CD4-positive, alpha-beta memory T cell (primary cell): ENCODE measurements at places on chromosomes 7 and 10. TPM values are rescaled to one million over a fixed set of nuclear protein-coding genes. Genes with fewer than 3 reads are reported as not detected.

Gene GPC2
- 12.5 TPM for total RNA-seq

Gene FAM24B
- 12.8 TPM for total RNA-seq

Gene LBX1
- total RNA-seq: not detected

- H3K27me3 ChIP-seq: no peaks in the 10 kb centered on the region
- no peak overlapping the region for H3K27ac ChIP-seq
- no peaks in the 10 kb centered on the region for H3K36me3 ChIP-seq
- no peaks in the 10 kb centered on the region for H3K4me1 ChIP-seq
- no peak for DNase-seq
Measured at GRCh38 chr7:34757570-34758110, 99.6 kb downstream of the NPSR1 start.

DNA sequence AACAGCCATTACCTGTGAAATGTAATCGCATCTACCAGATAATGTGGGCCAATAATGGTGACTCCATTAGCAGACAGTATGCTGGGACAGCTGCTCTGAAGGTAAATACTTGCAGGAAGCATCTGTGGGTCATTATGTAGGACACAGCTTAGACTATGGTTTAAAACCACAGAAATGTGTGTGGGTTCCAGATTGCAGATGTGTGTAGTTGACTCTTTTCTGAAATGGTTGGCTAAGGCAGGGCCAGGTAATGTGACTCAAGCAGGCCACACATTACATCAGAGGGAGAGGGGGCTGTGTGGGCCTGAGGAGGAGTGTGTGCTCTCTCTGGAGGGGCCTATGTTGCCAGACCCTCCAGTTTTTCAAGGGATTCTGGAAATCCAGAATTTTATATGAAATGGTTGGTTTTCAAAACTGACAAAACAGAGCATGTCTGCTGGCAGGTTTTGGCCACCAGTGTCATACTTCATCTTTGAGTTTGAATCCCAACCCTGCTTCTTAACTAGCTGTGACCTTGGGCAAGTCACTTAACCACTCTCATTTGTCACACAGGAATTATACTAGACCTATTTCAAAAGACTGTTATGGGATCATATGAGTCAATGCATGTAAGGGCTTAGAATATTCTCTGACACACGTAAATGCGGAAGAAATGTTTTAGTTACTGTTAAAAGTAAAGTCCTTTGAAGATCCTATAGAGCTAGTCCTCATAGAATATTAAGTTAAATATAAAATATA, 64.5 kb downstream of the MCMBP start:
- H3K36me3 ChIP-seq: peaks cover 7% of the 10 kb centered on the region
- H3K4me1 ChIP-seq: no peaks in the 10 kb centered on the region
- peak; percentile 6 for DNase-seq
- no peak overlapping the region for H3K4me3 ChIP-seq

GRCh38 chr7:134480730-134481129, 21.8 kb upstream of the AKR1B1 start:
- no peaks in the 10 kb centered on the region for H3K36me3 ChIP-seq
- no peaks in the 10 kb centered on the region for H3K4me1 ChIP-seq
- no peak overlapping the region for H3K27ac ChIP-seq
- no peak overlapping the region for H3K4me3 ChIP-seq
- no peaks in the 10 kb centered on the region for H3K27me3 ChIP-seq

DNA sequence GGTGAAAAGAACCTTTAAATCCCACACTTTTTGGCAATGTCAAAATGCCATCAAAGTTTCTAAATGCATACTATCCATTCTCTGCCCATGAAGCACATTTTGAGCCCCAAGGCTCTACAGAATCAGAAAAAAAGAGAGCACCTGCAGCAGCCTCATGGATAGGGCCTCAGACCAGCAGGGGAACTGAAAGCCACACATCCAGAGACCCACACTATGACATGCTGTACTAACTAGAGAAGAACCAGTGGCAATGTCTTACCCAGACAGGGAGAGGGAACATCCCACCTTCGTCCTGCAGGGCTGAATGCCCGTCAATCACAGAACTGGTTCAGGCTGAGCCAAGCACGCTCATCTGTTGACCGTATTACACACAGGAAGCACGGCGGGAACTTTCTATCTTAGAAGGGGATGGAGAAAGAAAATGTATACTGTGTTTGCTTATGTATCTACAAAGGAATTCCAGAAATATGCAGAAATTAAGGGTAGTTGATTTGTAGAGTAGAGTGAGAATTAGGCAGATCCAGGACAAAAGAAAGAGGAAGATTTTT, 237.2 kb downstream of the GLI3 start:
- H3K4me3 ChIP-seq: no peak overlapping the region
- no peaks in the 10 kb centered on the region for H3K4me1 ChIP-seq
- DNase-seq: no peak
- no peak overlapping the region for H3K27ac ChIP-seq
- no peaks in the 10 kb centered on the region for H3K27me3 ChIP-seq
- H3K36me3 ChIP-seq: no peaks in the 10 kb centered on the region

GRCh38 chr7:130884437-130885417, 150.7 kb upstream of the KLF14 start:
- H3K27ac ChIP-seq: no peak overlapping the region
- H3K4me1 ChIP-seq: peaks cover 14% of the 10 kb centered on the region
- H3K27me3 ChIP-seq: no peaks in the 10 kb centered on the region
- DNase-seq: no peak
- H3K36me3 ChIP-seq: peaks cover 62% of the 10 kb centered on the region
- H3K4me3 ChIP-seq: no peak overlapping the region

GRCh38 chr10:69065406-69066361, 22.2 kb upstream of the SRGN start:
- no peak overlapping the region for H3K4me3 ChIP-seq
- H3K27ac ChIP-seq: no peak overlapping the region
- no peak for DNase-seq
- H3K4me1 ChIP-seq: peaks cover 19% of the 10 kb centered on the region

- H3K4me1 ChIP-seq: no peaks in the 10 kb centered on the region
- no peak overlapping the region for H3K4me3 ChIP-seq
- H3K27ac ChIP-seq: no peak overlapping the region
- H3K27me3 ChIP-seq: no peaks in the 10 kb centered on the region
- no peak for DNase-seq
Measured at GRCh38 chr10:22285130-22285529, 31.1 kb upstream of the COMMD3 start.

- no peaks in the 10 kb centered on the region for H3K36me3 ChIP-seq
- no peaks in the 10 kb centered on the region for H3K4me1 ChIP-seq
- no peak overlapping the region for H3K27ac ChIP-seq
- no peaks in the 10 kb centered on the region for H3K27me3 ChIP-seq
- H3K4me3 ChIP-seq: no peak overlapping the region
Measured at GRCh38 chr7:81926-82756, 110.2 kb upstream of the FAM20C start.

DNA sequence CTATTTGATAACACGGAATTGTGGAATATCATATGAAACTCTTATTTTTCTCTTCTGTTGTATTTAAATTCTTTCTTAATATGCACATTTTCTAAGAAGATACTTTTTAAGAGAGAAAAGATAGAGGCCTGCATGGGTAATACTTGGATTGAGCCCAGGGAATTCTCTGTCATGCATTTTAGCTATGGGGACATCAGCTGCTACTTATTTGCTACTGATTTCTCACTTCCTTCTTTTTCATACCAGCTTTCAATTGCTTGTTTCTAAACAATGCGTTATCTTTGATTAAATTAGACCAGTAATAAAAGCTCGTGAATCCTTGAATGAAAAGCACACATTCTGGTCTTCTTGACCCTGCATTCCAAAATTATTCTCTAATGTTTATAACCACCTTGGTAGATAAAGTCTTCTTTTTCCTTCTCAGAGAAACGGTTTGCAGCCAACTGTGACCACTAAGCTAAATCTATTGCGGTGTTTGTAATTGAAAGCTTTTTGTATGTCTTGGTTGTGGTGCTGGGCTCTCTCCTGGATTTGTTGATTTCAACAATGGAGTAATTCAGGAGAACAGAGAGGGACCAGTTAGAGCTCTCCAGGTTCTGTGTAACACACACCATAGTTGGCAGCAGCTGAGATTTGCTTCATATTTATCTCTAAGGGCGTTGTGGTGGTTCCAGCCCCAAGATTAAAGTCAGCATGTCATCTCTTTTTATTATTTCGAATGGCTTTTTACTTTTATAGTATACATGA, 139.3 kb downstream of the PPP1R9A start:
- H3K4me3 ChIP-seq: no peak overlapping the region
- no peaks in the 10 kb centered on the region for H3K27me3 ChIP-seq
- DNase-seq: no peak
- no peaks in the 10 kb centered on the region for H3K36me3 ChIP-seq

GRCh38 chr10:78266741-78267469, 233.2 kb downstream of the RPS24 start:
- no peaks in the 10 kb centered on the region for H3K36me3 ChIP-seq
- H3K27ac ChIP-seq: no peak overlapping the region
- H3K27me3 ChIP-seq: no peaks in the 10 kb centered on the region
- H3K4me1 ChIP-seq: no peaks in the 10 kb centered on the region
- no peak overlapping the region for H3K4me3 ChIP-seq
- no peak for DNase-seq

DNA sequence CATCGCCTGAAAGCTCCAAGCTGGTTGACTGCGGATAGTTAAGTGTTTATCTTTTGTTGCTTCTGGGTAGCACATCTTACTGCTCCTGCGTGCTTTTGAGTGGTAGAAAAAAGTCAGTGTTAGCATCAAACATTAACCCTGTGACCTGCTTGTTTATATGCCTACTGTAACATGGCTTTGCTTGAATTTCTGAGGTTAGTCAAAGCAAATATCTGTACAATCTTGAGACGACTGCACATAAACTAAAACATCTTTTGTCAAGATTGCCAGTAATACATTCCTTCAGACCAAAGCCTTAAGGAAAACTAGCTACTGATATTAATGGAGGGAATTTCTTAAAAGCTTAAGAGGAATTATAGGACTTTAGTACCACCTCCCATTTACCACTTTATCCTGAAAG, 163.7 kb downstream of the BAMBI start:
- H3K27me3 ChIP-seq: no peaks in the 10 kb centered on the region
- no peak overlapping the region for H3K27ac ChIP-seq
- H3K4me1 ChIP-seq: no peaks in the 10 kb centered on the region

GRCh38 chr7:158407581-158408317, 179.9 kb downstream of the PTPRN2 start:
- no peaks in the 10 kb centered on the region for H3K27me3 ChIP-seq
- H3K36me3 ChIP-seq: no peaks in the 10 kb centered on the region
- no peak for DNase-seq
- H3K4me1 ChIP-seq: no peaks in the 10 kb centered on the region

DNA sequence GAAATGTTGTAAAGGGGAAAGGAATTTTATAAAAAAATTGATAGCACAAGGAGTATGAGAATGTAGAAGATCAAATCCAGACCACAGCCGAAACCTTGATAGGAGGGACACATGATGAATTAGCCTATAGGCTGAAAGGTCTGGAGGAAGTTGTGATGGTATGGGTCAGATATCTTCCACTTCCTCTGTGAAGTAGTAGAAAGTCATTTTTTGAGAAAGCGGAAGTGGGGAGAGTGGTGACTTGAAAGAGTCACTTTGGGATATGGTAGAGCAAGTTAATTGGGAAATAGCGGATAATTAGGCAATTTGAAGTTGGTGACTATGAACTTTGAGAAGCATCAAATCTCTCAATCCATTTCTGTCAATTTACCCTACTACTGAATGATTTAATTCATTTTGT, 99.4 kb downstream of the GRM8 start:
- no peak overlapping the region for H3K4me3 ChIP-seq
- no peak for DNase-seq
- no peaks in the 10 kb centered on the region for H3K27me3 ChIP-seq
- H3K27ac ChIP-seq: no peak overlapping the region
- no peaks in the 10 kb centered on the region for H3K4me1 ChIP-seq

DNA sequence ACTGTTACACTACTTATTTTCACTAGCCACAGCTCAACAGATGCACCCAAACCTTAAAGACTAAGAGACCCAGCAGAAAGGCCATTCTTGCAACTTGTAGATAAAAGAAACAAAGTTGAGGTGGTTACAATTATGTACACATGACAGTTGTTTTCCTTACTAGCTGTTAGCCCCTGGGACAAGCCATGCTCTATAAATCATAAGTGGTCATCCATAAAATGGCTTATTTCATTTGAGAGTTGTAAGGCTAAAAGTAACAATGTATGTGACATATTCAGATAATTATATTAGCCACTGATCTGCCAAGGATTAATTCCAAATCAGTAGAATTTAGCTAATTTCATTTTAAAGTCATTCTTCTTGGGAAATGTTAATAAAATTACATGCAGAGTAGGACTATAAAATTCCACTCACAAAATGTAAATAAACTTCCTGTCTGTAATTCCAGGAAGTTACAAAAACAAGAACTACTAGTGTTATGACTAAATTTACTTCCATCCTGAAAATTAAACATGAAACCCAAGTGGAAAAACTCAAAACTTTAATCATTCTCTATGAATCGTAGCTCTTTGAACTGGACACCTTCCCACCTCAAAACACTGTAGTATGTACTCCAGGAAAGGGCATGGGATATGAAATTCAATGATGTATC, 13.3 kb downstream of the SLC37A3 start:
- H3K27me3 ChIP-seq: no peaks in the 10 kb centered on the region
- H3K36me3 ChIP-seq: peaks cover 2% of the 10 kb centered on the region
- H3K4me1 ChIP-seq: peaks cover 9% of the 10 kb centered on the region
- H3K4me3 ChIP-seq: no peak overlapping the region
- no peak overlapping the region for H3K27ac ChIP-seq
- DNase-seq: no peak

GRCh38 chr10:34116220-34116641, 698.9 kb downstream of the PARD3 start:
- no peaks in the 10 kb centered on the region for H3K27me3 ChIP-seq
- H3K27ac ChIP-seq: no peak overlapping the region
- no peak overlapping the region for H3K4me3 ChIP-seq
